ENCODE measurements at places on chromosomes 1 and 21. TPM values are rescaled to one million over a fixed set of nuclear protein-coding genes. Genes with fewer than 3 reads are reported as not detected.

Gene DIO1
- total RNA-seq = not detected

Gene SYT11
- total RNA-seq = 4.1 TPM

Gene TAL1
- 1.2 TPM for total RNA-seq

Gene RHBG
- total RNA-seq = 0.63 TPM

Gene GJB5
- not detected for total RNA-seq

Gene CA6
- total RNA-seq = not detected

Gene ATP6V1G3
- total RNA-seq = not detected

Gene ARTN
- total RNA-seq = 1.4 TPM

Gene RIPPLY3
- not detected for total RNA-seq

Gene MYBPHL
- not detected for total RNA-seq

Gene OLIG2
- not detected for total RNA-seq

Gene MAP1LC3C
- not detected for total RNA-seq

Gene TDRD5
- 0.47 TPM for total RNA-seq

Gene CYP4A22
- 0.19 TPM for total RNA-seq

Gene NUP210L
- 0.06 TPM for total RNA-seq

Gene ILDR2
- 0.32 TPM for total RNA-seq

Gene SMIM11
- 3.2 TPM for total RNA-seq

Gene SERPINC1
- total RNA-seq = 1.2 TPM

Gene LRRC3
- 0.49 TPM for total RNA-seq

Gene CSMD2
- total RNA-seq = 0.04 TPM

Gene PTPRU
- total RNA-seq = 17.6 TPM

Gene CTH
- 3.3 TPM for total RNA-seq

Gene PDE4B
- 3.7 TPM for total RNA-seq

Gene WNT9A
- total RNA-seq = 1.8 TPM

Gene PTTG1IP
- total RNA-seq = 53.7 TPM

Gene ELAVL4
- 0.65 TPM for total RNA-seq

Gene FAM72C
- 0.06 TPM for total RNA-seq

Gene EDARADD
- total RNA-seq = 4.0 TPM

Data from pancreas (tissue), 10 donors.